ENCODE measurements at places on chromosomes 7 and 10.

DNA sequence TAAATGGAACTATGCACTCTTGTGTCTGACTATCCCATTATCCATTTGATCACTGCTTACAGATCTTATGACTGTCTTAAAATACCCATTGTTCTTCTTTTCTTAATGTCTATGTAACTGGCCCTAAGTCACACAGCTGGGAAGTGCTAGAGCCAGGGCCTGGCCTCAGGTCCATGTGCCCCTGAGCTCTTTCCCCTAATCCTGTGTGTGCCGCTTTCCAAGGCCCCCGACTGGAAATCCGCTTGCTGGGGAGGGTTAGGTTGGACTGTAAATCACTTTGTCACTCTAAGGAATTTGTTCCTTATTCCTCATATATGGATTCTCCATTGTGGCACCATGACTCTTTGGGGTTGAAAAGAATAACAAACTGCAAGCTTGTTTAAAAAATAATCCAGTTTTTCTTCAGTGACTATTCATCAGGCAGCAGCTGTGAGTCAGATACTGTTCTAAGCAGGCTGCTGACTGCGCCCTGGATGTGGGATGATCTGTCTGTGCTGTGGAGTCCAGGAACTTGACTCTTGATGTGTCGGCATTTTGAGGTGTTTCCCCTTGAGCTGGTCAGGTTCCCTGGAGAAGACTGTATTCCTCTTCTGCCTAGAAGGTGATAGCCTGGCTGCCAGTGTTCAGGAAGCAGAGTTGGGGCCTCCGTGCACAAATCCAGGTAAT is 236.3 kb downstream of the SDK1 start:
- DNase-seq: no peak

DNA sequence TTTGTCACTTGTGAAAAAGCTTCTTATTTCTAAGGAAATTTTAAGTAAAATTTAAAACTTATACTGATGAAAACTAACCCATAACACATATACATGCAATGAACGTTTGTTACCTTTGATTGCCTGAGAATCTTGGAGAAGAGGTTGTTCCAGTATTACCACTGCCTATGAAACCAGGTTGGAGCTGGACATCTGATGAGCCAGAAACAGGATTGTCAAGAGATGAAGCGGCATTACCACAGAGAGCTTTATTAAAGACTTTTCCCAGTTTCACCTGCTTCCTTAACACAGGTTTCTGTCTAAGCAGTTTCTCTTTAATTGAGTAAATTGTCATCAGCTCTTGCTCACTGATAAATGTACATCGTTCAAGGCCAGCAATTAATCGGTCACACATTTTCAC is 9.0 kb upstream of the KIF20B start:
- DNase-seq: no peak

DNA sequence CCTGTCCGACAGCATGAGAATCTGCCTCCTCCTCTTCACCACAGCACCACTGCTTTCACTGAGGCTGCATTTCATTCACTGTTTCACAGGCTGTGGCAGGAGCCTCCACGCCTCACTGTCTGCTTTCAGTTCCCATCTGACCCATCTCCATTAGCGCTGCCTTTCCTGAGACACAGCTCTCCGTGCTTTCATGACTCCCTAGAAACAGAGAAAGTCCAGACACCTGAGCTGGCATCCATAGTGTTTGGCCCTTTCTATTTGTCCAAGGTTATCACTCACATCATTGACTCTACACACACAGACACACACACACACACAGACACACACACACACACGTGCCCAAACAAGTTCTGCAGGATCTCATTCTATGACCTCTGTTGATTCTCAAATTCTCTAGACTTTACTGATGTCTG is 5.2 kb downstream of the LGI1 start:
- DNase-seq: peak; percentile 29

DNA sequence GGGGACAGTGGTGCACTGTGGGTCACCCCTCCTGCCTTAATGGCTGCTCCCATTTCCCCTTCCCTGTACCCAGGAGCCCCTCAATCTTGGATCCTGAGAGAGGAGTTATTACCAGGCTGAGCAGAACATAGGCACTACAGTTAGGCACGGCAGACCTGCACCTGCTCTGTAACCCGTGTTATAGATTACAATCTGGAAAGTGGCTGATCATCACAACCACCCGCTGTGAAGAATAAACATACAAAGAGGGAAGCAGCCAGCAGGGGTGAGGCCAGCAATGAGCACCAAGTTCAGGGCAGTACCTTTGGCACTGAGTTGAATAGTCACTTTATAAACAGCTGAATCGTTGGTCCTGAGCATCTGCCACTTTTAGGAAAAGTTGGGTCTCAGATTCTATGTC is 1.7 kb downstream of the CDHR1 start:
- no peak for DNase-seq

GRCh38 chr10:114520453-114520852 is 116.2 kb upstream of the AFAP1L2 start:
- peak; percentile 59 for DNase-seq

DNA sequence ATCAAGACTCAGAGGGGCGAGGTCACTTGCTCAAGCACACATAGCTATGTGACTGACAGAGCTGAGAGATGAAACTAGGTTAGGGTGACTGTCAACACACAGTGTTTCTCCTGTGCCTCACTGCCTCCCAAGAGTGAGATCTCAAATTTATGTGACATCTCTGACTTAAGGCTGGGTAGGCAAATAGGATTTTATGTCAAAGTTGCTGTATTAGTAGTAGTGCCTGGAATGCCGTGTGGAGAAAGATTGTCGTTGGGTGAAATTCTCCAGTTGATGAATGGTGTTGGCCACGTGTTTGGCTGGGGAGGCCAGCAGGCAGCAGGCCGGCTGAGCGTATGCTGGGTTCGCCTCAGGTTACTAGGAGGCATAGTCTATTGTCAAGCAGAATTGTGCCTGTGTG is 148.3 kb upstream of the BMPER start:
- no peak for DNase-seq

- no peak for DNase-seq
These were observed 175.1 kb downstream of the ZMYND11 start for GRCh38 chr10:310371-310770.

- no peak for DNase-seq
These were observed 551.8 kb upstream of the GALNT17 start for GRCh38 chr7:70580161-70580560.

GRCh38 chr7:44889086-44889781 is 3.9 kb upstream of the PURB start:
- DNase-seq: no peak

DNA sequence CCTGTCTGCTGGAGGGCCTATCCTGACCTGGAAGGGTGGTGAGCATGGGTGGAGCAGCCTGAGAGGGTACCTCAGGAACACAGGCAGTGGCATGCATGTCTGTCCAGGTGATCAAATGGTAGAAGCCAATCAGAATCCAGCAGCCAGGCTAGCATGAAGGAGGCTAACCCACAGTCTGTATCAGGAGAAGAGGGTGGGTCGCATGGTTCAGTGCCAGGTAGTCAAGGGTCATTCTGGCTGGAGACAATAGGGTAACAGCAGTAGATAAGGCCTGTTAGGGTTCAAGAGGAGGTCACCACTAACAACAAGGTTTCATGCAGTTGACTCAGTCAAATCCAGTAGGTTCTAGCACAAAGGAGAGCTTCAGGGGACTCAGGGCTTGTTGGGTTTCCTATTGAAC is 10.4 kb downstream of the ALDH18A1 start:
- DNase-seq: peak; percentile 66

- DNase-seq: no peak
These were observed 171.3 kb downstream of the MLLT10 start for GRCh38 chr10:21705142-21705827.

GRCh38 chr7:6558837-6559236 is 7.6 kb upstream of the GRID2IP start:
- peak; percentile 29 for DNase-seq

GRCh38 chr10:118139321-118139720 is 92.6 kb upstream of the RAB11FIP2 start:
- DNase-seq: no peak

DNA sequence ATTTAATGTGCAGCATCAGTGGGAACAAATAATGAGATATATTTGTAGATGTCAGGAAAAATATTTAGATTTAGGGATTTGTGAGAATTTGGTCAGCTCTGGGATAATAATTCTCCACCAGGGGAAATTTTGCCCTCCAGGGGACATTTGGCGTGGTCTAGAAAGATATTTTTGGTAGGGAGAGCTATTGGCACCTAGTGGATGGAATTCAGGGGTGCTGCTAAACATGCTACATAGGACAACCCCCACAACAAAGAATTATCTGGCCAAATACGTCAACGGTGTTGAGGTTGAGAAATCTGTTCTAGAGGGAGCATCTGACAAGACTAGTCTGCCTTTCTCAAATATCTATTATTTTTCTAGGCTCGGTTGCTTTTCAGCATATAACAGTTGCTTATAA is 2.1 kb downstream of the ADK start:
- no peak for DNase-seq

GRCh38 chr10:49615213-49615612 is 1.4 kb downstream of the CHAT start:
- no peak for DNase-seq

DNA sequence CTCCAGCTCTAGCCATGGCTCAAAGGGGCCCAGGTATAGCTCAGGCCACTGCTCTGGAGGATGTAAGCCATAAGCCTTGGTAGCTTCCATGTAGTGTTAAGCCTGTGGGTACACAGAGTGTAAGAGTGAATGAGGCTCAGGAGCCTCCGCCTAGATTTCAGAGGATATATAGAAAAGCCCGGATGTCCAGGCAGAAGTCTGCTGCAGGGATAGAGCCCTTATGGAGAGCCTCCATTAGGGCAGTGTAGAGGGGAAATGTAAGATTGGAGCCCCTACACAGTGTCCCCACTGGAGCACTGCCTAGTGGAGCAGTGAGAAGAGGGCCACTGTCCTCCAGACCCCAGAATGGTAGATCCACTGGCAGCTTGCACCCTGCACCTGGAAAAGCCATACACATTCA is 240.8 kb upstream of the KLF14 start:
- DNase-seq: no peak

- DNase-seq: no peak
These were observed 13.7 kb upstream of the MACROH2A2 start for GRCh38 chr10:70038923-70039322.

DNA sequence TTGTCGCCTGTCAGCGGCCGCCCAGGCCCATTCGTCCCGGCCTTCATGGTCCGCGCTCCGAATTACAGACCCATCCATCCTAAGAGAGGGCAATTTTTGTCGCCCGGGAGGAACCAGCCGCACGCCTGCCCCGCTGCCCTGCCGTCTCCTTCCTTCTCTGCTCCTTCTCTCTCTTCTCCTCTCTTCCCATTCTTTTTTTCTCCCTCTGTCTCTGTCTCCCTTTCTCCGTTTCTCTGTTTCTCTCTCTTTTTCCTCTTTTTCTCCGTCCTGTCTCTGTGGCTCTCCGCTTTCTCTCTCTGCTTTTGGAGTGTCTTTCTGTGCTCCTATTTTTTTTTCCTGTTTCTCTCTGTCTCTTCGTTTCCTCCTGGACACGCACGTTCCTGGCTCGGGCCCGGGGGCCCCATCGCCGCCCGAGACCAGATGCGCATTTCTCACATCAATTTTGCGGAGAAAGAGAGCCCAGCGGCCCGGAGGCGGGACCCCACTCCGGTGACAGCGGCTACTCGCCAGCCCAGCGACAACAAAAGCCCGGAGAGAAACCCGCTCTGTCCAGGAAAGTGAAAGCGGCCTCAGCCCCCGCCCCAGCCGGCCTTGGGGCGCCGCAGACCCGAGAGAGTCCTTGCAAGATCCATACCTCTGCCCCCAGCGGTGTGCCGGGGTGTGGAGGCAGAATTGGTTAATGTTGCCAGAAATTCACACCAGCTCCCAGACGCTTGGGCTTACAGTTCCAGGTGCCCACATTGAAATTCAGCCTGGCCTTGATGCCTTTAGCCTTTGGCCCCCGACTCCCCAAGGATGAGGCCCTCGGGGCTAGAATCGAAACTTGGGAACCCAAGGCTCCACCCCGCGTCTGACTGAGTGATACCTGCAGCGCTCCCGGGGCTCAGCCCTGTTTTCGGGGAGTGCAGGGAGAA is 4.1 kb downstream of the LBX1 start:
- DNase-seq: no peak

DNA sequence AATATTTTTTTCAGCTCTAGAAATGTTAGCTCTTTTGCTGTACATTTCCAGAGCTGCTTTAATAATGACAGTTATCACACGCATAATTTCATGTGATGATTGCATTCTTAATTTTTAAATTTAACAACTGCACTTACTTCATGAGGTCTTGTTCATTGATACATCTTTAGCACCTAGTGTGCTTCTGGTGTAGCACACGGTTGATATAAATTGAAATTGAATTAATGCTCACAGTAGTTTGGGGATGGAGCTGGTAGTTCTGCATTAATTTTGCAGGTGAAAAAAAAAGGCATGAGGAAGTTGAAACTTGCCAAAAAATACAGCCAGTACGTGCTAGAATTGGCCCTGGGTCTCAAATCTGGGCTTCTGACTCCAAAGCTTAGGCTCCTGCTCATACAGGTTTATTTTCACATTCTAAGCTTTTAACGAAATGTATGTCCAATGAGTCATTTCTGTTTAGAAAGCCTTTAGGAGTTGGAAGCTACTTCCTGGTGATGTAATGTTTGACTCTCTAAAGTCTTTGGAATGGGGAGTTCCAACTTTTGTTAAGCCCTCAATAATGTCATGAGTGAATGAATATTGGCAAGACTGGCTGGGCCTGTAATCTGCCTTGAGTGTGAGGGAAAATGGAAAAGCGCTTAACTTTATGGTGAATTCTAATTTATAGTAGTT is 62.5 kb downstream of the DAGLB start:
- peak; percentile 68 for DNase-seq

DNA sequence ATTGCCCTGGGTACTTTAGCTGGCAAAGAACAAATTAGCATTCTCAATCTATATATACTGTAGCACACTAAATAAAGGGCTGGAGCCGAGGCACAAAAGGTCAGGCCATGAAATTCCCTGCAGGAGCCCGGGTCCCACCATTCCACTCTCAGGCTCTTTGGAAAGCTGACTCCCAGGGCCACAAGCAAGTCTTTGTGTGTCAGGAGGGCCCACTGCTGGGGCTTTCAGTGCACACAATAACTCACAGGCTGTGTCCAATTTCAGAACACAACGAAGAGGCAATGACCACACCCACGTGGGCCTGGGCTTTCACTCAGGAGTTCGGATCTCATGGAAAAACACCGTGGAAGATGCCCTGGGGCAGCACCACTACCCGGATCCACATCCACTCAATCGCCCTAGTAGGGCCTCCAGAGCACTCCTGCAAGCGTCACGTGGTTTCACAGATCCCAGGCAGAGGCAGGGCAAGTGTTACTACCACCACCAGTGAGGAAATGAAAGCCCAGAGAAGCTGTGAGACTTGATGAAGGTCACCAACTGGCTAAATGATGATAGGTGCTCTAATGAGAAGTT is 60.3 kb downstream of the COBL start:
- peak; percentile 51 for DNase-seq

DNA sequence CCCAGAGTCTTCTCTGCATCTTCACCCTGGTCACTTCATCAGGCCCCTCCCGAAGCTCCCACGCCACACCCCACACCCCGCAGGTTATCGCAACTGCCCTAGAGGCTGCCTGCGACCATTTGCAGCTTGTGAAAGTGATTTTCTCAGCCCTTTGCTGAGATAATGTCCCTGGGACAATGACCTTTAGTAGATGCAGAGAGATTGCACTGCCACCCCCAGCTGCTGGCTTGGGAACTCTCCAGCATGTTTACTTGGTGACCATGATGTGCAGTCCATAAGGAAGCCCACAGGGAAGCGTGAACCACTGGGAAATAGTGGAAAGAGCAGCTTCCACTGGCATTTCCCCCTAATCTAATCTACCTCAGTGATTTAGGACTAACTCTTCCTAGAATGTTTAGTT is 97.3 kb downstream of the WNT2 start:
- DNase-seq: no peak
